NCI-H146 (cell line): ENCODE measurements at places on chromosomes 2 and 18.

- no peak for DNase-seq
Observed at GRCh38 chr18:68482815-68483214, 232.1 kb downstream of the TMX3 start.

GRCh38 chr2:56448403-56449001 lies 264.7 kb downstream of the CCDC85A start:
- no peak for DNase-seq

GRCh38 chr2:133859578-133859977 lies 291.3 kb upstream of the NCKAP5 start:
- no peak for DNase-seq

GRCh38 chr2:231357931-231358330 lies 37.6 kb upstream of the B3GNT7 start:
- no peak for DNase-seq

- DNase-seq: no peak
Observed at GRCh38 chr2:231780123-231780908, 766 bp downstream of the PDE6D start.

DNA sequence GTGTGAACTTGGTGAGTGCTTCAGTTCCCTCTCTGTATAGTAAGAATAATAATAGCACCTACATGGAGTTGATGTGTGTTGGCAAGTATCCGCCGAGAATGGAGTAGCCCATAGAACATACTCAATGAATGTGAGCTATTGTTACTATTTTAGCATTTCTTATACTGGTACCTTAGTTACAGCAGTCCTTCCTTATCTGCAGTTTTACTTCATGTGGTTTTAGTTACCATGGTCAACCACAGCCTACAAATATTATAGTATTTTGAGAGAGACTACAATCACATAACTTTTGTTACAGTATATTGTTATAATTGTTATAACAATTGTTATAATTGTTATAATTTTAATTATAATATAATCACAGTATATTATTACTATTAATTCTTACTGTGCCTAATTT lies 152.5 kb upstream of the RASGRP3 start:
- no peak for DNase-seq

DNA sequence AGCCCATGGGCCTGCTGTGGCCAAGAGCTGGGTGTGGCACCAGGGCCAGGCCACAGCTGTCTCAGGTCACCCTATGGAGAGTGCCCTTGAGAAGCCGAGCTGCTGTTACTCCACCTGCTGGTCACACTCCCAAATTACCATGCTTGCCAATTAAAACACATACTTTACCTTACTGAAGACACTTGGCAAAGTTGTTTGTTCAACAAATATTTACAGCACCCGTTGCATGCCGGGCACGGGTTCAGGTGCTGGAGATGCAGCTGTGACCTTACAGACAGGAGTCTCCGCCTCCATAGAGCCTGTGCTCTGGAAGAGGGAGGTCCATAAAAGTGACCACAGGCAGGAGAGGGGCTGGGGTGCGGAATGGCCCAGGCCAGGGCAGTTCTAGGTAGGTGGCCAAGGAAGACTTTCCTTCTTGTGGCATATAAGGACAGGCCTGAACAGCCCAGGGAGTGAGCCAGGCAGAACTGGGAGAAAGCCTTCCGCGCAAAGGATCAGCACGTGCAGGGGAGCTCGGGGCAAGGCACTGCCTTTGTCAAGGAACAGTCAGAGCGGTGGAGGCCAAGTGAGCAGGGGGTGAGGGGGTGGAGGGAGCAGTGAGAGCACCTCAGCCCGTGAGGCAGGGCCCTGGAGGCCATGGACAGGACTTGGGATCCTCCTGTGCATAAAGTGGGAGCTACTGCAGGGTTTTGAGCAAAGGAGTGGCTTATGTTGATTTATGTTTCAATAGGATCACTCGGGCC lies 23.6 kb upstream of the RBM44 start:
- DNase-seq: peak; percentile 69

GRCh38 chr18:45849529-45849928 lies 24.1 kb downstream of the SIGLEC15 start:
- no peak for DNase-seq

GRCh38 chr2:105741617-105742016 lies 3.1 kb upstream of the NCK2 start:
- no peak for DNase-seq

GRCh38 chr2:110802208-110802932 lies 70.0 kb downstream of the ACOXL start:
- DNase-seq: peak; percentile 16

GRCh38 chr2:69298261-69298660 lies 88.8 kb downstream of the GFPT1 start:
- no peak for DNase-seq

DNA sequence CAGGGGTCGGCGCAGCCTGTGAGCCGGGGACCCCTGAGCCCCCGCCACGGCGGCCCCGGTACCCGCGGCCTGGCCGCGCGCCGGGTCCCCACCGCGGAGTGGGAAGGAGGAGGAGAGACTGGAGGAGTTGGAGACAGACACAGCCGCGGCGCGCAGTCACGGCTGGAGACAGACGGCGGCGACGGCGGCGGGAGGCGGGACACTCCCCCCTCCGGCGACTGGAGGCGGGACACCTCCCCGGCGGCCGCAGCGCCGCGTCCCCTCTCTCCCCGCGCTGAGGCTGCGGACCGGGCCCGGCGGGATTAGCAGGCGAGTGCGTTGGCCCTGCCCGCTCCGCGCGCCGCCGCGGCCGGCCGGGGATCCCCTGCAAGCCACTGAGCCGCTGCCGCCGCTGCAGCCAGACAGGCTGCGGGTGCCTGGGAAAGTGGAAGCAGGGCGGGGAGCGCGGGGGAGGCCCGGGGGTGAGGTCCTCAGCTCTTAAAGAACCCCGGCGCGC lies 1.0 kb upstream of the LDLRAD4 start:
- peak; percentile 64 for DNase-seq

DNA sequence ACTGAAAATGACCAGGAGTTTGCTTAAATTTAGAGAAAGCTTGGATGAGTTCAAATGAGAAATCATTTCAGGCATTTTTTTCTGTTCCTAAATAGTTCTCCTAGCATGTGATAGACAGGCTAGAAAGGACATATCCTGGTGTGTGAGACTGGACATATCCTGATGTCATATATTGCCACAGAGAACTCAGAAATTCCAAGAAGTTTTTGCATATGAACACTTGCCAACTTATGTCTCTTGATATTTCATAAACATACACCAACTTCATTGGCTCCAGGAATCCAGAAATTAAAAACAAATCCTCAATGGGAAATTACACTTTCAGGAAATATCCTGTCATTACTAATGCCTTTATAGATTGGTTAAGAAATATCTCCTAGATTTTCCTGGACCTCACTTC lies 2.9 kb upstream of the SERPINB4 start:
- DNase-seq: no peak

GRCh38 chr18:24319757-24320156 lies 77.9 kb downstream of the OSBPL1A start:
- DNase-seq: no peak

DNA sequence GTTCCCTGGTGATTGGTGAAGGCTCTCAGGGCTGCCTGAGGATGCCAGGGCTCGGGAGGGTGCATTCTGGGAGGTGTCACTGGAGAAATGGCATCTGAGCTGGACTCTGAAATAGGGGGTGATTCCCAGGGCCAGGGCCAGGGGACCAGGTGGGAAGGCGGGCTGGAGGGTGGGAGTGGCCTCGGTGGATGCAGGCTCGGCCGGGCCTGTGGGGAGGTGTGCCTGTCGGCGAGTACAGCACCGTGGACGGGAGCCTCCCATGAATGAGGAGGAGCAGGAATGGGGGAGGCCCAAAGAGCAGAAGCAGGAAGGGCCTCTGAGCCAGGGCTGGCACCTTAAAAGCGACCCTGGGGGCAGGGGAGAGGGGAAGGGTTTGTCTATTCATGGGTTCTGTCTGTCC lies 116.8 kb downstream of the GBX2 start:
- no peak for DNase-seq

GRCh38 chr2:102159295-102159694 lies 16.7 kb downstream of the IL1R1 start:
- no peak for DNase-seq

DNA sequence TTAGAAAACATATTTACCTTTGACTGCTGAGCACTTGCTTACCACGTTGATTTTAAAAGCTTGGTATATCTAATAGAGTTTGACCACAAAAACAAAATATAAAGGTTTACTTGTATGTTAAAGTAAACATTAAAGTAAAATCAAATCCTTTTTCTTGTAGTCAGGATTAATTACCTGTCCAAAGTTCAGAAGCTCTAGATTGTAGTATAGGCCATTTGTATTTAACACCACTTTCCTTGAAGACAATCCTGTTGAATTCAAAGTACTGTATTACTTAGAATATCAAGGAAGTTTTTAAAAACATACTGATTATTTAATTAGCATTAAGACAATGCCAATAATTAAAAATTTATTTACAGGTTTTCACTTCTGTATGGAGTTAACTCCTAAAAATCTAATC lies 53.0 kb downstream of the PGAP1 start:
- no peak for DNase-seq

- no peak for DNase-seq
Observed at GRCh38 chr18:64851726-64852125, 702.8 kb upstream of the LINC00305 start.

DNA sequence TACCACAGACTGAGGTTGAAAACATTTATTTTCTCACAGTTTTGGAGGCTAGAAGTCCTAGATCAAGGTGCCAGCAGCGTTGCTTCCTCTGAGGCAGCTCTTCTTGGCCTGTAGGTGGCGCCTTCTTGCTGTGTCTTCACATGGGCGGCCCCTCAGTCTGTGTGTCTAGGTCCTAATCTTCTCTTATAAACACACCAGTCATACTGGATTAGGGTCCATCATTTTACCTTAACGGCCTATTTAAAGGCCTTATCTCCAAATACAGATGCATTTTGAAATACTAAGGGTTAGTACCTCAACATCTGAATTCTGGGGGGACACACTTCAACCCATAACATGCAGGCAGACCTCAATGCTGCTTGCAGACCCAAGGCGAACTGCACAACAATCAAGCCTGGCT lies 4.4 kb upstream of the RMC1 start:
- DNase-seq: peak; percentile 81

DNA sequence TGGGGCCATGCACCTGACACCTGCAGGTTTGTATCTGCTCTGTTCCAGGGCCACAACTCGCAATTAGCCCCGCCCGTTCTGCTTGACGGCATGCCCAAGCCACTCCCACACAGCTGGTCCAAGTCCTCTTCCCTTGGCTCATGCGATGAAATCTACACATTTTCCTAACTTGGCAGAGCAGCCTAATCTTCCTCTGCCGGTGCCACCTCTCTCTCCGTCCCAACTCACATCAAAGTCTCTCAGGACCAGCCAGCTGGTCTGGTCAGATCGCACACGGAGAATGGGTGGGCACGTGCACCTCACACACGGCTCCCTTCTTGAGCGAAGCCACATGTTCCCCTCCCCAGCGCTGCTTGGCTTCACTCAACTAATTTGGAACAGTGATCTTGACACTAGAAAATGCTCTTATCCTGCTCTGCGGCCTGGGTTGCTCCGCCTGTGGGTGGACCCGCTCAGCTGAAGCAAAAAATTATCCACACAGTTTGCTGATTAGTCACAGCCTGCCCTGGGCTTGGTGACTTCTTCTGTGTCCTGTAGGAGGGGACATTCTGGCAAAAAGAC lies 176.7 kb downstream of the NRP2 start:
- DNase-seq: peak; percentile 13

DNA sequence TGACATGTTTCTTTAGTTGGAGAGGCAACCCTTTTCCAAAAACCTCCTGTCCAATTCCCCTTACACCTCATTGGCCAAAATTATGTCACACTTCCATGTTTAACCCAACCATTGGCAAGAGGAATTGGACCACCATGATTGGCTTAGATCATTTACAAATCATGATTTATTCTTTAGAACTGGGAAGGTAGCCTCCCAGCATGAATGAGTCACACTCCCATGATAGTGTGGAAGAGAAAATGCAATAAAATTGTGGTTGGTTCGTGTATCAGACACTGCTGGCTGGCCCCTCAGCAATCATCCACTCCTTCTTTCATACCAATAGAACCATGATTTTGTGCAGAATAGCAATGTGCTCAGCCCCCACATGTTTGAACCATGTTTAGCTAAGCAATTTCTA lies 156.6 kb upstream of the ACVR2A start:
- DNase-seq: no peak

DNA sequence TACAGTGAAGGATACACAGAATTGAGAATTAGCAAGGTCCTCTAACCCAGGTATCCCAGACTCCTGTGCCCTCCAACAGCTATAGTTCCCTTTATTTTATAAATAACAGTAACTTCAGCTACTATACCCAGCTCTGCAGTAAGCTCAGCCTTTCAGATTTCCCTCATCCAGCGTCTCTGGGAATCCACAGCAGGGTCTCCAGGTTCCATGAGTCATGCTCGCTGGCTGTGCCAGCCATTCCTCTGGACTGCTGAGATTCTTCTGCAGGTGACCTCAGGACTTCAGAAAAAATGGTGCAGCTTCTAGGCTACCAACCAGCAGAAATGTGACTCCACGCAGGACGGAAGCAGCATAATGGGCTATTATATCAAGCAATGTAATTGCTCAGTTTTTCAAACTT lies 419.3 kb downstream of the ZNF516 start:
- DNase-seq: peak; percentile 35

DNA sequence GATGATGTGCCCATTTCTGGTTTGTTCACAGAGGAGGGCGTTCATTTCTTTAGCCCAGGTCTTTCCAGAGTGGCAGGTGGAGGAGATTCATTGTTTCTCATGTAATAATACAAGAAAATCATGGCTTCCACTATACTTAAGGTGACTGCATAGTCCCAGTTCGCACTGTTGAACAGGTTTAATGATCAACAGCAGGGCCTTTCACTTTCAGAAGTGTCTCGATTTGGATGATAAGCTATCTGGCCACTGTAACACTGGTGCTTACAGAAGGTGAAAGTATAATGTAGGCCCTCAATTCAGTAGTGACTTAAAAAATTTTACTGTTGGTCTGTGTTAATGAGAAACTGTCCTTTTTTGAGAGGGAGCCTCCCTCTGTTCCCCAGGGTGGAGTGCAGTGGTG lies 1.4 kb downstream of the RMC1 start:
- DNase-seq: no peak

- peak; percentile 5 for DNase-seq
Observed at GRCh38 chr2:64404002-64404731, 49.8 kb upstream of the LGALSL start.

- peak; percentile 64 for DNase-seq
Observed at GRCh38 chr18:55778788-55779690, 191.0 kb upstream of the TCF4 start.

DNA sequence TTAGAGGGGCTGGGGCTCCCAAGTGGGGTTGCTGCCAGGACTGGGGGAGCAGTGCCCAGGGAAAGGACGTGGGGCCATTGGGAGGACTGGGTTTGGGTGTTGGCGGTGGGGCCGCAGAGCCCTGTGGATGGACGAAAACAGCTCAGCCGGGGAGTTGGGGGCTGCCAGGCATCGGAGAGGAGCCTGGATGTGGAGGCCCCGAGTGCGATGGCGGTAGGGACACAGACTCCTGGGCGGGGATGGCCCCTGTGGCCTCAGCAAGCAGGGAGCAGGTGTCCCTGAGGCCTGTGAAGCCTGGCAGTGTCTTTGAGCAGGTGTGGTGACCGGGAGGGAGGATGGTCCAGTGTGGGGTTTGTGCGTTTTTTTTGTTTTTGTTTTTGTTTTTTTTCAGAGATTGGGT lies 13.3 kb downstream of the CTDP1 start:
- DNase-seq: peak; percentile 46
